ENCODE measurements at places on chromosomes 7 and 10.

DNA sequence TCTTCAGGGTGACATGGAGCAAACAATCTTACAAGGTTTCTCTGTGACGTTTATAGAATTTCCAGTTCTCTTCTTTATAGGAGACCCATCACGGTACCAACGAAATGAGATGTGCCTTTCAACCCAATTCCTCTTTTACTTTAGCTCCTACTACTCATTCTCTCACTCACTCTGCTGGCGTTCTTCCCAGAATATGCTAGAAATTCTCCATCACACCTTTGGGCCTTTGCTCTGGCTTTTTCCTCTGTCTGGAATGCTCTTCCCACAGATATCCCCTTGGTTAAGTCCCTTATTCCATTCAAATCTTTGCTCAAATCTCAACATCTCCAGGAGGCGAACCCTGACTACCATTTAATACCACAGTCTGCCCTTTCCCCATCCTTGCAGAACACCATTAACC lies 39.0 kb downstream of the SEMA3C start:
- DNase-seq = no peak

GRCh38 chr10:126014309-126014708 lies 117.9 kb downstream of the FANK1 start:
- DNase-seq = no peak

DNA sequence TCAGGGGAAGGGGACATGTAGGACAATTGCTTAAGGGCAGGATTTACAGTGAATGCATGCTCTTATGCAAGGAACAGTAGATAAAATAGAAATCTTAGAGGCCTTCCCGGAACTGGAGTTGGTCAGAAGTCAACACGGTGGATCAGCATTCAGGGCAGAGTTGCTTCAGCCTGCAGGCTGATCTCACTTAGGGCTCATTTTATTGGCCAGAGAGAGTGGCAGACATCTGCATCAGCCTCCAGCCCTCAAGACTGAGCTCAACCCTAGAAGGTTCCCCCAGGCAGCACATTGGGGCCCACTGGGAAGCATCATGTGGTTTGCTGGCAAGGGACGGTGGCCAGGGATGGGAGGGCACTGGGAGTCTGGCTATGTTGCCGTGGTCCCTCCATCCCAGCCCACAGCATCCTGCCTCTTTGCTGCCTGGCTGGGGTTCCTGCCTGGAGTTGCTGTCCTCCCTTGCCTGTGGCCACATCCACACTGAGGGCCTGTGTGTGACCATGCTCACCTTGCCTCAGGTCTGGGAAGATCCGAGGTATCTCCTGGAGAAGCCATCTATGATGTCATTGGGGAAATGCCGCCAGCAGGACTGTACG lies 13.0 kb downstream of the SCART1 start:
- DNase-seq = no peak

DNA sequence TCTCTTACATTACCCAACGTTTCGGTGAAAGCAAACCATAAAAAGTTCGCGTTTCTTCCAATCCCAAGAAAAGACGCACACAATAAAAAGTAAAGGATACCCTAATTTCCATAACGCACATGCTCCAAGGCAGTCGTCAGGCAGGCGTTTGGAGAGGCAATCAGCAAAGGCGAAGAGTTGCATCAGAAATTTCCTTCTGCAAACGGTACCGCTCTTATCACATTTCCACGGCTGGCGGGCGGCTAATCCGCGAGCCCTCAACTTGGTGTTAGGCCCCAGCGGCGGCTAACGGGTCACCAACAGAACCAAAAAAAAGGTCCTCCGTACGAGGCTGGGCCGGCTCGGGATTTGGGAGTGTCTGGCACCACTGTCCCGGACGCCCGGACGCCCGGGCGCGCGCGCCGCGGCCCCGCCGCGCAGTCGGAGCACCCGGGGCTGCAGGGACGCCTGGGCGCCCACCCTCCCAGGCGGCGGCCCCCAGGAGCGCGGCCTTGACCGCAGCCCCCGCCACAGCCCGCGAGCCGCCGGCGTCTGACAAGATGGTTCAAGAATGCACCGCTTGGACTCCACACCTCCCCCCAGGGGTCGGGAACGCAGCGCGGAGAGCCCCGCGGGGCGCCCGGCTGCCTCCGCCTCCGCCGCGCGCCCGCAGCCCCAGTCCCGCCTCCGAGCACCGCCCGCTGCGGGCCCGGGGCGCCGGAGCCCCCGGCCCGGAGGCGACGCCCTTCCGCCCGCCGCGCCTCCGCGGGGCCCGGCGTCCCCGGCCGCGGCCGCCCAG lies 9.8 kb upstream of the GRB10 start:
- DNase-seq = no peak

DNA sequence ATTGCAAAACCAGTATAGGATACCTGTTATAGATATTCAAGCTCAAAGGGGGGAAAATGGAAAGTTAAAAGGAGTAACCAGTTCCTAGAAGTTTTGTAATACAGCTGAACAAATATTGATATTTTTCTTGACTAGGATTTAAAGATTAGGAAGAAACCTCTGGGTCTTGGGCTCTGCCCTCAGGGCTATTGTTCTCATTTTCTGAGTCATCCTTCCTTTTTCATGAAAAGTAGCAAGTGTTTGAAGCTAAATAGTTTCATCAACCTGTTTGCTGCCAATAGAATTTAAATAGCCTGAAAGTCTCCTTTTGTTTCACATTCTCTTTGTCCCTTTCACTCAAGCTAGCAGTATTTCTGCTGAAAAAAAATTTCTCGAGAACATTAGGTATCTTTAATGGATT lies 1061.1 kb upstream of the GHITM start:
- no peak for DNase-seq

GRCh38 chr10:3472287-3473051 lies 299.9 kb upstream of the PITRM1 start:
- DNase-seq = no peak

GRCh38 chr7:20798081-20798693 lies 11.5 kb upstream of the SP8 start:
- no peak for DNase-seq

- DNase-seq = no peak
These were observed 67.2 kb upstream of the PPP2R2D start for GRCh38 chr10:131833446-131834080.

GRCh38 chr10:2111965-2112364 lies 374.6 kb upstream of the ADARB2 start:
- DNase-seq = no peak

DNA sequence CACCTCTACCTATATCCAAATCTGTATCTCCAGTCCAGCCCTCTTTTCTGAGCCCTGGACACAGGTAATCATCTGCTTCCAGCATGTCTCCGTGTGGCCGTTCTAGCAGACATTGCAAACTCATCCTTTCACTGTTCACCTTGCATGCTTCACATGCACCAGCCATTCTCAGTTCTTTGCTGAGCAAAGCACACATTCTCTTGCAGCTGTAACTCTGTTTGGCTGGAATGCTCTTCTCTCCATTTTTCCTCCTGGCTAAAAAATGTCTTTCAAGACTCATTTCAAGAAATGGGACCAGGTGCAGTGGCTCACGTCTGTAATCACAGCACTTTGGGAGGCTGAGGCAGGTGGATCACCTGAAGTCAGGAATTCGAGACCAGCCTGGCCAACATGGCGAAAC lies 40.3 kb upstream of the NRF1 start:
- no peak for DNase-seq

DNA sequence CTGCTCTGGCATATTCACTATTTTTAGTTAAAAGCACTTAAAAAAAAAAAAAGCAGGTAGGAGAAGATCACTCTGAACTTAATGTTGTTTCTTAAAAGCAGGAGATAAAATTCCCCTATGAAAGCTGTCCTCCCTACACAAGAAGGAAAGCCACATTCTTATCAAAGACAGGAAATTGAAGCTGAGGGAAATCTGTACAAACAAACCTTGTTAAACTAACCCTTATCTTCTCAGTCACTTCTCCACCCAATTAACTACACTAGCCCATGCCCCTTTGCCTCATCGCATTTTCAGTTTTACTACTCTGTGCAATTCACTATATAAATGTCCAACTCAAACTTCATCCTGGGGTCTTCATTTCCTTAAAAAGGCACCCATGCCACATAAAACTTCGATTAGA lies 2.7 kb upstream of the CDCA7L start:
- no peak for DNase-seq

GRCh38 chr7:47576866-47577306 lies 5.0 kb downstream of the TNS3 start:
- DNase-seq = no peak

- DNase-seq = no peak
These were observed 85.1 kb upstream of the KMT2E start for GRCh38 chr7:104928721-104929400.

GRCh38 chr10:21943633-21944265 lies 59.8 kb downstream of the DNAJC1 start:
- DNase-seq = no peak

GRCh38 chr10:635088-635861 lies 54.2 kb downstream of the DIP2C start:
- no peak for DNase-seq

GRCh38 chr10:69215405-69216171 lies 4.5 kb upstream of the HKDC1 start:
- no peak for DNase-seq

DNA sequence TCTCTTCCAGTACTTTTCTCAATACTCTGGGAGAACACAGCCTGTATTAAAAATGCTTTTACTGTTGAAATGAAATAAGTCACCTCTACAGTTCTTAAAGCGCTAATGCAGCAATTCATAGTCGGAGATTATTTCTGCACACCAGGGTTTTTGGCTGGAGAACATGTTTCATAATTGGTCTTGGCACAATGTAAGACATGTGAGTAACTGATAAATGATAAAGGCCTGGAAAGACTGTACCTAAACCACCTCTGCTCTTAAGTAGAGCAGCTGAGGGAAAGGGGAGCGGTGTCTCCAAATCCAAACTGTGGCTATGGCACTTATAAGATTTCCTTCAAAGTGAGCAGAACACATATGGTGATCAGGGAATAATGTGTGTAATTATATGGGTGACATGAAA lies 390.3 kb upstream of the MBL2 start:
- DNase-seq = no peak
